Activated CD8-positive, alpha-beta memory T cell treated with anti-CD3 and anti-CD28 coated beads for 1 hour (primary cell): ENCODE measurements at places on chromosomes 7 and 10.

DNA sequence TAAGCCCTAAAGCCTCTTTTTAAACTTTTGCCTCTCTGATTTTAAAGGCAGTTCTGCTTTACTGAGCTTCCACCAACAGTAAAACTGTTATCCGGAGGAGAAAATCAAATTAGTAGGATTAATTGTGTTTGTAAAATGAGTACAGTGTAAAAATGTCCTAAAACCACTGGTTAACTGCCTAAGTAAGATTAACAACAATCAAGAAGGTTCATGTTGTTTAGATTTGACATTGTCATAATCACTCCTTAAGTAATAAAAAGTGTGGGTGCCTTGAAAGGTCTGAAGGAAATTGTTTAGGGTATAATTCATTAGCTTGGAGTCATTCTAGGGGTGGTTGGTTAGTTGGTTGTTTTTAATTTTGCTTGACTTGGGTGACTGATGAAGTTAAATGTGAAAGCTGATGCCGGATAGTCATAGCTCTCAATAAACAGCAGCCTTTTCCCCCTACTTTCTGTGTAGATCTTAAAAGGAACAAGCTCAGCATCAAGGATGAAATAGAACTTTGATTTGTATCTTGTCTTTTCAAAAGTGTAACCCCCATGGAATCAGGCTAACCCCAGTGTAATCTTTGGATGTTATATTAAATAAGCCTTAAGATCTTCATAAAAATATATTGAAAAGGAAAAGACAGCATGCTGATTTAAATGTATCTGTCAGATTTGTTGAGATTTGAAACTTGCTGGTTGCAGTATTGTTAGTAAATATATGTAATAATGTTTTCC, 148.3 kb downstream of the ARID5B start:
- no peak for DNase-seq

- no peak for DNase-seq
Measured at GRCh38 chr10:113302062-113302461, 250.8 kb upstream of the HABP2 start.

GRCh38 chr7:152760854-152761748, 1.5 kb downstream of the ACTR3B start:
- DNase-seq: no peak

GRCh38 chr7:142897691-142898090, 12.1 kb upstream of the TRPV6 start:
- DNase-seq: no peak

DNA sequence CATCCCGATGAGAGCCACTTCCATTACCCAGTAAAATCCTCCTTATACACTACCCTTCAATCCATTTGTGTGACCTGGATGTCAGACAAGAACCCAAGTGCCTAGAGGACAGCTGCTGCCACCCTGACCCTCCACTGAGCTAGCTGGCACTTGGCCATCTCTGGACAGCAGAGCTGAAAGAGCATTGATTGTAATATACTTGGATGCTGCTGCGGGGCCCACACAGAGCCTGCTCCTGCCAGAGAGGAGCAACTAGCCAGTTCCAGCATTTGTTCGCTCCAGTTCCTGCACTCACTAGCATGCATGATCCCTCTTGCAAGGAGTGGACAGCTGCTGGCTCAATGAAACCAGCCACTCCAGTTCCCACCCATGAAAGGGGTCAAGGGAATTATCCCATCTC, 8.4 kb upstream of the TMEM254 start:
- DNase-seq: no peak

- DNase-seq: no peak
Measured at GRCh38 chr7:134546955-134547354, 2.0 kb upstream of the AKR1B15 start.

GRCh38 chr7:130544356-130544755, 52.5 kb downstream of the MEST start:
- DNase-seq: no peak

- DNase-seq: no peak
Measured at GRCh38 chr7:42869131-42870020, 42.5 kb downstream of the C7orf25 start.

DNA sequence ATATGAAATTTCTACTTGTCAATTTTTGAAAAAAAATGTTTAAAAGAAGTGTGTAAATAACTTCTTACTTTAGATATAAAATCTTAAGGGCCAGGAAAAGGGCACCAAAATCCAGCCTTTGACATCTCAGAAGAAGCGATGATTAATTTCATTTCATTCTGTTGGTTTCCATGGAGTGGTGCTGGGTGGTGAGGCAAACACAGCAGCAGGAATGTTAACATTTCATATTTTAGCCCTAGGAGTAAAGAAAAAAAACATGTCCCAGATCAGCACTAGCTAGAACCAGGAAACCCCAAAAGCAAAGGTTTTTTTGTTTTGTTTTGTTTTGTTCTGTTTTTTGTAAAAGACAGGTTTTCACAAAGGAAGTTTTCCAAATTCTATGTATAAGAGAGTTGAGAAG, 298.8 kb upstream of the C7orf33 start:
- DNase-seq: no peak

DNA sequence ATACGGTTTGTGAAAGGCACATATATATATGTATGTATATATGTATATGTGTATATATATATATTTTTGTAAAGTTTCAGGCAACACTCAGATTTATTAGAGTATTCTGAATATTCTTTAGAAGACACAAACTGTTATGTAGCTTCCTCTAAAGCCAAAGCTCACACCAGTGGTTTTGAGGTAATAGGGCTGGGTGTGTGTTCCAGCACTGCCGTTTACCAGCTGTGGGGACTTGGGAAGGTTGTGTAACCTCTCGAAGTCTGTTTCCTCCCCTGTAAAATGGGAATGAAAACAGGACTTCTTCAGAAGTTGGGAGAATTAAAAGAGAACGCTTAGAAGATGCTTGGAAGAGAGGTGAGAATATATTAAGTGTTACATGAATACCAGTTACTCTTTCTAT, 94.8 kb downstream of the PRPF18 start:
- DNase-seq: no peak

DNA sequence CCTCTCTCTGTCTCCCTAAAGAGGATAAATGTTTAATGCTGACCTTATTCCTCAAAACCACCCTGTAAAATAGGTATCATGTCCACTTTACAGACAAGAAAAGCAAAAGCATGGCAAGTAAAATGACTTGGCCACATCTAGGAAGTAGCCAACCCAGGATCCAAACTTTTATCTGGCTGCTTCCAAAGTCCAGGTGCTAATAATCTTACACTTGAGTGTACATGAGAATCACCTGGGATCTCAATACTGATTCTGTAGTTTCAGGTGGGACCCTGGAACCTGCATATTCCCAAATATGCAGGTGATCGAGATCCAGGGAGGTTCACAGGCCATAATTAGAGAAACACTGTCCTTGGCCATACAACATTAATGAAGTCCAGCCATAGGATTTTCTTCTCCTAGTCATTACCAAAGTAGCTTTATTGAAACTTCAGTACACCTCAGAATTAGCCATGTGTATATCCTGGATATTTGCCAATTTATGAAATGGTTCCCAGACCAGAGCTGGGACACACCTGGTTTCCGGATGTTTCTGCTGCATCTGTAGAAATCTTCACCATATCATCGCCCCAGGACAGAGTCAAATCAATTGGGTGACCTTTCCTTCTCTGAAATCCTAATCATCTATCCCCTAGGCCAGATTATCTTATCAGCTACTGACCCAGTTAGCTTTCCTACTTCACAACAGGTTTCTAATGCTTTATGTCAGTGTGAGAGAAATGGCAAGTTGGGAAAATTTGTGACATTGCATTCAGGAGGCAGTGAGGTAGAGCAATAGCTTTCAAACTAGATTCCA, 119.1 kb upstream of the KMT2E start:
- no peak for DNase-seq

DNA sequence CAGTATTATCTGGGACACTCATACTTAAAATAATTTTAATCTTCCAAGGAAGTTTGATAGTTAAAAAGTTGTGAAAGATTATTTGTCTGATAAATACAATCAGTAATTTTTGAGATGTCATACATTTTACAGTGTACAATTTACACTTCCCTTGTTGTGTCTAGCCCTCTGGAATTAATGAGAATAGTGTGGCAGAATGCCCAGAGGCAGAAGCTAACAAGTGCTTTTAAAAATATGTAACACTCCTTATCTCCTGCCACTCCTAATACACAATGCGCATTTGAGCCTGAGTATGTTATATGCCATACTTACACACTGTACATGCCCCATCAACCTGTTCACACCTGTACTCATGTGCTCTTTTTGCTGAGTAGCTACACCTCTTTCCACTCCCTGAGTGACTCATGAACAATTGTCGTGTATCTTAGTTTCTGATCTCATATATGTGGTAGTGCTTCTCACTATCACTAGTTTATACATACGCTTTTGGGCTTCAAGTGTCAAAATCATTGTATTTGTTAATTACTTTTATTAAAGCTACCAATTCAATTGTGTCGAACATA, 106.9 kb upstream of the GNAI1 start:
- no peak for DNase-seq

DNA sequence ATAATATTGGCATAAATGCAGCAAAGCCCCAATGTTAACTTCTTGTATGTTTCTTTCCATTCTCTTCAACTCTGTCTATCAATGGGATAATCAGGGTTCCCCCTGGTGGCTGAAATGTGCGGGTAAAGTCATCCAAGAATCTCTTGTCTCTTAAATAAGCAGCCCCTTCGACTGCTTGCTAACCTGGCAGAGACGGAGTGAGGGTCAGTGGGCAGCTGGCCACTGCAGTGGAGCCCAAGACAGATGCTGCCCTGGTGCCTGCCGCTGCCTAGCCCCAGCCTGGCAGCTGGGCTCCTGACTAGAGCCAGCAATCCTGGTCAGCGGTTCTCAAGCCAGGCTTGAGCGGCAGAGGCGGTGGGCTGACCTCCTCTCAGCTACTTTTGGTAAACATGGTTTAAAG, 248.9 kb downstream of the COBL start:
- no peak for DNase-seq

GRCh38 chr7:107687656-107688055, 27.0 kb downstream of the SLC26A4 start:
- DNase-seq: no peak

DNA sequence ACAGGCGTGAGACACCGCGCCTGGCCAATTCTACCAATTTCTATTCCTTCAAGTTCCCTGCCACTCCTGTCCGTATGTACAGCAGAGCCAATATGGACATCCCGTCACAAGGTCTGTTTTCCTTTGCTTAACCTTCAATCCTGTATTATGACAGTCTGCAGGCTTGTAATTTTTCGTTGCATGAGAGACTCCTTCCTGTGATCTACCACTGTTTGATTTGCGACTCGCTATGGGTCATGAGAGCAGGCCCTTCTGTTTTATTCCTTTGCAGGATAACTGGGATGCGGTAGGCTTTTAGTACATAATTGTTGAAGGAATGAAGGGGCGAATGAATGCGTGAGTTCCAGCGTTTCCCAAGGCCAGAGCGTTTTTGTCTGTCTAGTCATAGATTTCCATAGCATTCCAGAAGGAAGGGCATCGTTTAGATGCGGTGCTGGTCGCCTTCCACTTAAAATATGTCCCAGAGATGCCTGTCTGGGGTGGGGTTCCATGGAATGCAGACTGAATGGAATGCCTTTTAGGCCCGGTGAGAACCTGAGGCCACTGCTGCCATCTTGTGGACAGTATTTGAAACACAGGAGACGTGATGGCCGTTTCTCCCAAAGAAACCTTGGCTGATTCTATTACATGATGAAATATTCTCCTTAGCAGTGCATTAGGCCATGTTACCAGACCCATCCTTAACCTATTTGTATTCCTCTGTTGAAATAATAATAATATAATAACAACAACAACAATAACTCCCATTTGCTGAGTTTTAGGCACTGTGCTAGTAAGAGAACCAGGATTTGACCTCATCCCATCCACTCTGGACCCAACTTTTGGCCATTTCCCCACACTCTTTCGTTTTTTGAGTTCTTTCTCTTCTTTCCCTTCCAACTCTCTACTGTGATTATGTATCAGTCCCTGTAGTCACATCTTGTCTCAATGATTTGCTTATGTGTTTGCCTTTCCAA, 193.2 kb downstream of the MYOF start:
- DNase-seq: no peak

DNA sequence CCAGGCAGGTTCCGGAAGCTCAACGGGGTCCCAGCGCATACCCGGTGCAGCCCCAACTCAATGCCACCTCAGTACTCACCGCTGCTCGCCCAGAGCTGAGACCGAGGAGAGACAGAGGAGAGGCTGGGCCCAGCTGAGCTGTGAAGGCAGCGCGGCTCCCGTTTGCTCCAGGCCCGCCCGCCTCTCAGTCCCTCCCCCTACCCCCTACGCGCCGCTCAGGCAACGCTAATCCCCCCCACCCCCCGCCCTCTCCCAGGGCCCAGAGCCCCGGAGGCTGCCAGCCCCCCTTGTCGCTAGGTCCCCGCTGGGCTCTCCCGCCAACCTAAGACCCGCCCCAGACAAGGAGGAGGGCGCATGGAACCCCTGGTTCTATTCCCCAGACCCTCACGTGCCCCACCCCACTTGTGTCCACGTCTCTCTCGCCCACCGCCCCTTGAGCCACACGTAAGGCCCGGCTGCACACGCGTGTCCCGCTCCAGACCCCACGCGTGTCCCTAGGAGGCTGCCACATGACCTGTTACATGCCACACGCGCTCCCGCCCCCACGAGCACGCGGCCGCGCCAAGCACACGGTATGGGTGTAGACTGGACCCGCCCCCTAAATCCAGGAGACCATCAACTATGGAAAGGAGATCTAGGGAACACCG, at the start of gene PSD:
TSS of gene PSD (minus strand) at position 164 of the 647 bp plus-strand sequence. CDS start 1,747 bp downstream, outside the sequence.
- DNase-seq: no peak

GRCh38 chr10:128049226-128050120, 76.8 kb downstream of the MKI67 start:
- DNase-seq: no peak

DNA sequence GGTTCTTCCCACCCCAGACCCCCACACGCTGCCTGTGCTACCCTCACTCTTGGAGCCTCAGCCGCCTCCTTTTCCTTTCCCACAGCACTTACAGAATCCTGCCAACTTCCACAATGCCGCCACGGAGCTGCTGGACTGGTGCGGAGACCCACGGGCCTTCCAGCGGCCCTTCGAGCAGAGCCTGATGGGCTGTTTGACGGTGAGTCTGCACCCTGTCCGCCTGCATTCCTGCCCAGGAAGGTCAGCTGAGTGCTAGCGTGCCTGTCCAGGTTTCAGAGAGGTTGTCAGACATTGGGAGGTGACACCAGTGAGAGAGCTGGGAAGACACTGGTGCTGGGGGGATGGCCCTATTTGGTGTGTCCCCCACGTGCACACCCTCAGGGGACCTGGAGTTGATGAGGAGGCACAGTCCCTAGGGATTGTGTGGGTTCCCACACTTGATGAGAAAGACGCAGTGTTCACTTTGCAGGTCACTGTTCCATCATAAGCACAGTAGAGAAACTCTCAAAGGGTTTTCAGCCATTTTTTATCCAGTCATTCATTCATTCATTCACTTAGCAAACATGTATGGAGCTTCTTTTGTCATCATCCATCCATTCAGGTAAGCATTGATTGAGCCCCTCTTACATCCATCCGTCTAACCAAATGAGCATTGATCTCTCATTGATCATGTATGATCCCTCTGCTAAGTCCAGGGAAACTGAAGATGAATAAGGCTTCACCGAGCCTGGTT, 138.9 kb upstream of the PPIF start:
- no peak for DNase-seq

GRCh38 chr10:122481296-122482056, 20.1 kb downstream of the HTRA1 start:
- DNase-seq: no peak

- DNase-seq: no peak
Measured at GRCh38 chr10:131009791-131010190, 301.7 kb downstream of the TCERG1L start.

GRCh38 chr7:74475987-74476350, 22.3 kb downstream of the GTF2IRD1 start:
- no peak for DNase-seq

- DNase-seq: no peak
Measured at GRCh38 chr10:27893358-27893954, 105.4 kb downstream of the ODAD2 start.
